ENCODE measurements at places on chromosomes 13 and 19.

GRCh38 chr13:99220199-99220935 is 19.7 kb downstream of the UBAC2 start:
- no peak for DNase-seq

DNA sequence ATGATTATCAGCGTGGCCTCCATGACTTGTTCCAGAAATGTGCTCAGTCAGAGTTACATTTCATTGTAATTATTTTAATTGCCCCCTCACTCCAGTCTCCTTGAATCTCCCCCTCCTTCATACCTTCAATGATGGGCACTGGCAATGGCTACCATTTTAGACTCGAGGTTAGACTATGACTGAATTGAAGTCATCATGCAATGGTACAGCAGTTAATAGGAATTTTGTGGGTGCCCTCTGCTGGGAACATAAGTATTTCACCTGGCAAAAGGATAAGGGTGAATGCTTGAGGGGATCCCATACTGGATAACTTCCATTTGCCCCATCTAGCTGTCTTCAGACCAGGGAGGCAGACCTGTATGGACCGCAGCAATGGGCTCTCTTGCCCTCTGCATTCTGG is 32.2 kb upstream of the USP12 start:
- DNase-seq, result no peak

- no peak for DNase-seq
These were observed 16.4 kb upstream of the ALOX5AP start for GRCh38 chr13:30718661-30719524.

DNA sequence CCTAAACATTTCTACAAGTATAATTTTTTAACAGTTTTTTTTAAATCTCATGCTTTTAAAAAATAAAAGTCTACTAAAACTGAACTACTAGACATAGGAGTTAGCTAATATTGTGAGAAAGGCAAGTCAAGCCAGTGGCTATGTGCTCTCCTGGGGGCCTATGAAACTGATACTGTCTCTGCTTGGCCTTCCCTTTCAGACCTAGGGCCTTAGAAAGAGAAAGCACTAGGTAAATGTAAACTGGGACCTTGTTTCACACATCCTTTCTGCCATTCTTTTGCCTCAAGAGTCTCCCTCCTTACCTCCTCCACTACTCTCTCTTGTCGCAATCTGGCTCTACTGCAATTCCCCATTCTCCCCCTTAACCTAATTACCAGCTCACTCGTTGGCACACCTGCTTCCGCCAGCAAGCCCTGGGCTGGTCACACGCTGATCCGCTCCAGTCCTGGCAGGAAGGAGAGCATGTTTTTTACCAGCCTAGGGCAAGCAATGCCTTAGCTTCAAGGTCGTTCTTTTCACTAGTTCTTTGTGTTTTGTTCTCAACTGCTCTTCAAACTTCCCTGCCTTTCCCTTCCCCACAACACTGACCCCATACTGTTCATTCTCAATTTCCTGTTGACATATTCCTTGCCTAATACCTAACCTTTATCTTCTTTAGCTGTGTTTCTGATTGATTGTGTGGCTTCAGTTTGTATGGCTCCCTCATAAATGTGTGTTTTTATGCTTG is 23.1 kb downstream of the TBC1D4 start:
- DNase-seq, result no peak

DNA sequence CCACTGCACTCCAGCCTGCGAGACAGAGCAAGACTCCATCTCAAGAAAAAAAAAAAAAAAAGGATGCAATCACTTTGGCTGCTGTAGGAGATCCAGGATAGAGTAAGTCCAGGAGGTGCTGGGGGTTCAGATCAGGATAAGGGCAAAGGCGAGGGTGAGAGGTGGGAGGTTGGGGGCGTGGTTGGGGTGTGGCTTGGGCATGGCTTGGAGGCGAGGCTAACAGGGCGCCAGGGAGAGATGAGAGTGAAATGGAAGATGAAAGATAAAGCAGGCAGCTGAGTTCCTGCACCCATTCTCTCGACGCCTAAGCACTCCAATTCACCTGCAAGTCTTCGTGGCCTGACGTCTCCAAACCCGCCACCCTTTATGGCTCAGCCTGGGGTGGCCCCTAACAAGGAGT is 25.0 kb upstream of the ZNRF4 start:
- no peak for DNase-seq

GRCh38 chr13:37129866-37130265 is 24.4 kb upstream of the CSNK1A1L start:
- DNase-seq, result no peak

DNA sequence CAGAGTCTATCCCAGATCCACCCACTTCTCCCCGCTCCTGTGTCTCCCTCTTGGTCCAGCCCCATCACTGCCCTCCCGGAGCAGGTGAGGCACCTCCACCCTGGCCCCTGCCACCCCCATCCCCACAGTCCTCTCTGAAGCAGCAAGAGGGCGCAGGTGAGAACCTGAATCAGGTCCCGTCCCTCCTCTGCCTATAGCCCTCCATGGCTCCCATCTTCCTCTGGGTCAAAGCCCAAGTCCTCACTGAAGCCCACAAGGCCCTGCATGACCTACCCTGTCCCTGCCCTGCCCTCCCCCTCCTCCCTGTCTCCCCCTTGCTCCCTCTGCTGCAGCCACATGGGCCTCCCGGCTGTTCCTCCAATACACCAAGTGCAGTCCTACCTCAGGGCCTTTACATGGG is 10.8 kb upstream of the ZNRF4 start:
- no peak for DNase-seq

DNA sequence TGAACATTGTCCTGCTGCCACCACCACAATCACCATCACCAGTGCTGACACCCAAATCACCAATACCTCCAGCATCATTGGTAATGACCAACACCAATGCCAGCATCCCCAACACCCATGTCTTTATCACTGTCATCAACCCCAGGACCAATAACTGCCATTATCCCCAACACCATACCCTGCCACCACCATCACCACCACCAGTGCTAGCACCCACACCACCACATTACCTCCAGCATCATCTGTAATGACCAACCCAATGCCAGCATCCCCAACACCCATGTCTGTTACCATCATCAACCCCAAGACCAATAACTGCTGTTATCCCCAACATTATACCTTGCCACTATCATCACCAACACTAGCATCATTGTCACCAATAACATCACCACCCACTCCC is 2.6 kb downstream of the LGI4 start:
- no peak for DNase-seq

- DNase-seq, result no peak
These were observed 34.6 kb upstream of the SOX1 start for GRCh38 chr13:112032186-112032993.

- DNase-seq, result no peak
These were observed 39.3 kb downstream of the C13orf46 start for GRCh38 chr13:113934576-113934975.

GRCh38 chr13:49587311-49587847 is 2.0 kb upstream of the RCBTB1 start:
- no peak for DNase-seq

DNA sequence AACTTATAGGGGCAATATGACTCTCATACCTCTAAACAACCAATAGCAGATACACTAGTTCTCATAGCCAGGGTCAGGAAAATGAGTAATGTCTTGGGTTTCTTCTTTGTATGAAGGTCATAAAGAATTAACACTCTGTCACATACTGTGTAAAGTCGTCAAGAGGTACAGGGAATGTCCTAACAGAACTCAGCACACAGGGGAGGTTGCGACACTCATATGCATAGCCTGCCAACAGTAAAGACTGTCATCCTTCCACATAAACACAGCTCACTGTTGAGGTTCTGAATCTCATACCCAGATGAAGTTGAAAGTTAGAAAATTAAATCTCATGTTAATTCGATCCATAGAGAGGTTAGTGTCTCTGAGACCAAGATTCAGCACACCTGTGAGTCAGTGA is 34.2 kb upstream of the ZNF254 start:
- no peak for DNase-seq

DNA sequence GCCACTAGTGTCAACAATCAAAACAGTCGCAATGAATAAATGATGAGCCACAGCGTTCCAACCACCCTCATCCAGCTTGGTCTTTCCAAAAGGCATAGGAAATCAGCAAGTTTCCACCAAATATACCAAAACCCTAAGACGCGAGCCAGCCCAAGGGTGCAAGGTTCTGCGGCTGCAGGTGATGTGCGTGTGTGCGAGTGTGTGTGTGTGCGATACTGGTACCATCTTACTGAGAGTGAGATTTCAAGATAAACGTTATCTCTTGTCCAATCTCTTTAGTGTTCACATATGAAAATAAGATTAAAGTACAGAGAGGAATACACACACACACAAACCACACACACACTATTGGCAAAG is 895 bp upstream of the TRPC4 start:
- no peak for DNase-seq

DNA sequence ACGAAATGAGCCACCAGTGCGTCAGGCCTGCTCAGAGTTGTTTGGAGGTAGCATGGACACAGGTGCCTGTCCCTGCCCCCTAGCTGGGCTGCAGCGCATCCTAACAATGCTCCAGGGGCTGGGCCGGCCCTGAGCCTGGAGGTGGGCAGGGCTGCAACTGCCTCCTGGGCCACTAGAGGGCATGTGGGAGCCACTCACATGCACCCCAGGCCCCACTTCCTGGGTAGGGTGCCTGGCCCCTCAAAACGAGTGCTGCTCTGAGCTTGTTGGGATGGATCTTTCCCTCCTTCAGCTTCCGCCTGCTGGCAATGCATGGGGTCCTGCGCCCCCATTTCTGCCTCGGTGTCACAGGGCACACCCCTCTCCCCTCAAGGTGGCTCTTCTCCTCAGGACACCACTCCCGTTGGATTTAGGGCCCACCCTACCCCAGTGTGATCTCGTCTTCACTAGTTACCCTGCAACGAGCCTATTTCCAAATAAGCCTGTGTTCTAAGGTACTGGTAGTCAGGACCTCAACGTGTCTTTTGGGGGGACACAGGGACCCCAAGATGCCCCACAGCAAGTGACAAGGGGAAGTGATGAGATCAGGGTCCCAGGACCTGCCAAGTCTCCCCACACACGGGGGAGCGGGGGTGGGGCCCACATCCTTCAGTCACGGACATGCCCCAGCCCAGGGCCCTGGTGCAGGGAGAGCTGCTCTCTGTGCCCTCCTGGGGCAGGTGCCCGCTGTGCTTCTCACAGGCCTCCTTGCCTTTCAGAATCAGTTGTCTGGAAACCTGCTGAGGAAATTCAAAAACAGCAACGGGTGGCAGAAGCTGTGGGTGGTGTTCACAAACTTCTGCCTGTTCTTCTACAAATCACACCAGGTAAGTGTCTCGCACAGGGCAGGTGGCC is 131.3 kb downstream of the STK24 start:
- no peak for DNase-seq
